ENCODE measurements at places on chromosomes 16 and 17. TPM values are rescaled to one million over a fixed set of nuclear protein-coding genes. Genes with fewer than 3 reads are reported as not detected.

DNA sequence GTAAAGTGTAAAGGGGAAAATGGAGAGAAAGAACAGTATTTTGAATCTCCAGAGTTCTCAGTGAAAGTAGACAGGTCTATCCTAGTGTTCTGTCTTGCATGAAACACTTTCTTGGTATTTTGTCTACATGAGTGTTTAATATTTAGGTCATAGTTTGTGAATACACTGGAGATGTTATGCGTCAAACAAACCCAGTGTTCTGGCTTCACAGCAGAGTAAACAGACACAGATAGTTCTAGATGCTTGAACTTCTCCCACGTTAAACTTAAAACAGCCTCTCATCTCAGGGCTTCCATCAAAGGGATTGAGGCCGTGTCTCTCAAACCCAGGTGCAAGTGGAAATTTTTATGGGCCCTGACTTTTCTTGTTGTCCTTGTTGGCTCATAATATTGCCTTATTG lies 48.3 kb downstream of the RBFOX1 start:
- H3K27ac ChIP-seq: no peak overlapping the region
- H3K27me3 ChIP-seq: no peaks in the 10 kb centered on the region
- H3K4me3 ChIP-seq: no peak overlapping the region
- DNase-seq: no peak

DNA sequence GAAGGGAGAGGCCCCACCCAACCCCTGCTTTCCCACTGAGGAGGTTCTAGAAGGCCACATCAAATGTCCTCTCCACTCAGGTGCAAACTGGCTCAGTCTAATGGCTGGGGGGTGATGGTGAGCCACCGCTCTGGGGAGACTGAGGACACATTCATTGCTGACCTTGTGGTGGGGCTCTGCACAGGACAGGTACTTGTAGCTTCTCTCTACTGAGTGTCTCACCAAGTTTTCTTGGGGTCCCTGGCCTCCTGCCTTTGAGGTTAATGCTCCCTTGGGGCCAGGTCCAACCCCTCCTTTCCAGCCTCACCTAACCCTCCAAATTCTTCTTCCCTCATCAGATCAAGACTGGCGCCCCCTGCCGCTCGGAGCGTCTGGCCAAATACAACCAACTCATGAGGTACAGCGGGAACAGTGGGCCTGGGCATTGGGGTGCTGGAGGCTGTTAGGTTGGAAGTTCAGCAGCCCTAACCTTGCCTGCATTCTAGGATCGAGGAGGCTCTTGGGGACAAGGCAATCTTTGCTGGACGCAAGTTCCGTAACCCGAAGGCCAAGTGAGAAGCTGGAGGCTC lies 5.7 kb downstream of the ENO3 start:
- H3K36me3 ChIP-seq: peaks cover 10% of the 10 kb centered on the region
- H3K27ac ChIP-seq: no peak overlapping the region
- no peaks in the 10 kb centered on the region for H3K4me1 ChIP-seq
- H3K27me3 ChIP-seq: no peaks in the 10 kb centered on the region
- no peak overlapping the region for H3K4me3 ChIP-seq

- no peaks in the 10 kb centered on the region for H3K4me1 ChIP-seq
- no peaks in the 10 kb centered on the region for H3K27me3 ChIP-seq
- no peaks in the 10 kb centered on the region for H3K36me3 ChIP-seq
- no peak for DNase-seq
- H3K4me3 ChIP-seq: no peak overlapping the region
Observed at GRCh38 chr17:69320210-69320907, 6.6 kb downstream of the ABCA5 start.

DNA sequence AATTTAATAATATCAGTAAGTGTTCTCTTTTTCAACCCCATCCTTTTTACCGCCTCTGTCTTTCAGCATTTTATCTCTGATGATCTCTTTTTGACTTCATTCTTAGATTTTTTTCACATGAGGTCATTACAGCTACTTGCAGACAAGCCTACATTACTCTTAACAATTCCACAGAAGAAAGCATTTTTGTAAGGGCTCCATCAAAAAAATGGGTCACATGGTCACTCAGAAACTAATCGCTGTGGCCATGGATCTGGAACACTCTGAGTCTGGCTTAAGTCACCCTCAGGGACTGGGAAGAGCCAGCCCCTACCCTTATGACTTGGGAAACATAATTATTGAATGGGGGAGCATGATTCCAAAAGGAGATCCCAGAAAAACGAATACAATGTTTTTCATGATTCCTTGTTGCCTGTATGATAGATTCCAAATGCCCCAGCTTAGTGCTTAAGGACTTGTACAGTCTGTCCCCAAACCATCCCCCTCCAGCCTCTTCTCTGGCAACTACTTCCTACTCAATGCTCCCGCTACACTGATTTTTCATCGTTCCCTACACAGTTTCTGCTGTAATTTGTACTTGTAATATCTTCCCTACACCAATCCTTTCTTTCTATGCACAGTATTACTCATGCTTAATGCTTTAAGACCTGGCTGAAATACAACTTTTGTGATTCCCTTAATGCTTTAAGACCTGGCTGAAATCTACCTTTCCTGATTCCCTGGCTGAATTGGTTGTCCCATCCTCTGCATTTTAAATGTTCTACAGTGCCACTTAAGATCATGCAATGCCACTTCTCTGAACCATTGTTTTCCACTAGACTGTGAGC lies 457.8 kb downstream of the HS3ST4 start:
- H3K36me3 ChIP-seq: no peaks in the 10 kb centered on the region
- DNase-seq: no peak
- H3K4me1 ChIP-seq: no peaks in the 10 kb centered on the region
- H3K27me3 ChIP-seq: peaks cover 4% of the 10 kb centered on the region

GRCh38 chr16:12674071-12674470 lies 129.6 kb downstream of the CPPED1 start:
- no peak overlapping the region for H3K27ac ChIP-seq
- no peak for DNase-seq
- H3K4me1 ChIP-seq: no peaks in the 10 kb centered on the region

DNA sequence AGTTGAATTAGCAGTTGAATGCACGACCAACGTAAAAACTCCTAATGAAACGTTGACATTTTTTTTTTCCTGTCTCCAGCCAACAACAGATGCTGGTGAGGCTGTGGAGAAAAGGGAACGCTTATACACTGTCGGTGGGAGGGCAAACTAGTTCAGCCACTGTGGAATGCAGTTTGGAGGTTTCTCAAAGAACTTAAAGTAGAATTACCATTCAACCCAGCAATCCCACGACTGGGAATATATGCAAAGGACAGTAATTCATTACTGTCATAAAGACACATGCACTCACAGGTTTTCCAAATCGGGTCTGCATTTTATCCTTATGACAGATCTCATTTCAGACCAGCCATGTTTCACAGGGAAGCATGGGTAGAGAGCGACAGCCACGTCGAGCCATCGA lies 3.5 kb upstream of the WFDC1 start:
- peaks cover 16% of the 10 kb centered on the region for H3K27me3 ChIP-seq
- H3K4me1 ChIP-seq: no peaks in the 10 kb centered on the region
- no peak overlapping the region for H3K4me3 ChIP-seq
- H3K27ac ChIP-seq: no peak overlapping the region
- no peaks in the 10 kb centered on the region for H3K36me3 ChIP-seq
- no peak for DNase-seq

DNA sequence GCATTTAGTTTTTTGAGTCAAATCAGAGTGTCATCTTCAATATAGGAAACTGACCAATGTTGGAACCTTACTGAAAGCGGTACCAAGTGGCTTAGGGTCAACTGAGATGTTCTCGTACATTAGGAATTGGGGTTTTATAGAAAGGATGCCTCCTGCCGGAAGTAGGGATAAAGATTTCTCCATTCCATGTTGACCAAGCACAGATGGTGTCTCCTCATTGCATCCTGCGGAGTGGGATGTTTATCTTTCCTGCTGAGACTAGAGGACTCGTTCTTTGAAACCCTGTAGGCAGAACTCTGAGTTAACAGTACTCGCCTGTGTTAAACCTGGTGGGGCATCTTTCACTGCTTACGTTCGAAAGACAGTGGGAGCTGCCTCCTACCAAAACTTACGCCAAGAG lies 1.4 kb downstream of the SHISA6 start:
- no peaks in the 10 kb centered on the region for H3K36me3 ChIP-seq
- H3K27ac ChIP-seq: no peak overlapping the region
- no peak overlapping the region for H3K4me3 ChIP-seq
- no peaks in the 10 kb centered on the region for H3K4me1 ChIP-seq
- DNase-seq: no peak

DNA sequence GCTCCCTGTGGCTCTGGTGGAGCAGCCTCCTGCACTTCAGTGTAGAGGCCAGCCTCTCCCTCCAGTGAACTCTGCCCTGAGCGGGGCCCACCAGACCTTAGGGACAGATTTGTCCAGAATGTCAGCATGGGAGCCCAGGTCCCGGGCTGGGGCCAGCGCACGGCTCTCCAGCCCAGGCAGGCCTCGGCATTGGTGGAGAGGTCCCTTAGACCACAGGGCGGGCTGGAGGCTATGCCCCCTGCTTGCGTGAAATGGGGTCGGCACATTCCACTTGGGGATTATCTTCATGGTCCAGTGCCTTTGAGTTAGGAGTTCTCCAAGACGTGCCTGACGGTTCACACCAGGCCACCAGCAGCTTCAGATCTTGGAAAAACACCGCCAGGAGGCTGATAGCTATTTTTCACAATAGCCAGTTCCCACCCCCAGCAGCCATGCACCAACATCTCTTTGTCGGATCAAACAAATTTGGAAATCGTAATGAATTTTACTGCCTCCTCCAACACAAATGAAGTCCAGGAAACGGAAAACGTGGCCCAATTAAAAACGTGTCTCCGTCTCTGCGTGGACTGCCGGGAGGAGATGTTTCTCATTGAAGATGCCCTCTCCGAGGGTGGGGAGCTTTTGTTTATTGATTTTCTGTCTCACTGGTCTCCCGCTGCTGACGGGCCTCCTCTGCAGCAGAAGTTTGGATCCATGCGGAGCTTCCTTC lies 110.0 kb upstream of the CIBAR2 start:
- H3K4me1 ChIP-seq: no peaks in the 10 kb centered on the region
- H3K27ac ChIP-seq: no peak overlapping the region
- DNase-seq: no peak
- no peaks in the 10 kb centered on the region for H3K27me3 ChIP-seq
- no peak overlapping the region for H3K4me3 ChIP-seq

GRCh38 chr17:46125831-46126230 lies 67.4 kb downstream of the KANSL1 start:
- H3K27ac ChIP-seq: no peak overlapping the region
- no peaks in the 10 kb centered on the region for H3K27me3 ChIP-seq
- H3K4me1 ChIP-seq: peaks cover 5% of the 10 kb centered on the region
- no peak overlapping the region for H3K4me3 ChIP-seq
- no peaks in the 10 kb centered on the region for H3K36me3 ChIP-seq

DNA sequence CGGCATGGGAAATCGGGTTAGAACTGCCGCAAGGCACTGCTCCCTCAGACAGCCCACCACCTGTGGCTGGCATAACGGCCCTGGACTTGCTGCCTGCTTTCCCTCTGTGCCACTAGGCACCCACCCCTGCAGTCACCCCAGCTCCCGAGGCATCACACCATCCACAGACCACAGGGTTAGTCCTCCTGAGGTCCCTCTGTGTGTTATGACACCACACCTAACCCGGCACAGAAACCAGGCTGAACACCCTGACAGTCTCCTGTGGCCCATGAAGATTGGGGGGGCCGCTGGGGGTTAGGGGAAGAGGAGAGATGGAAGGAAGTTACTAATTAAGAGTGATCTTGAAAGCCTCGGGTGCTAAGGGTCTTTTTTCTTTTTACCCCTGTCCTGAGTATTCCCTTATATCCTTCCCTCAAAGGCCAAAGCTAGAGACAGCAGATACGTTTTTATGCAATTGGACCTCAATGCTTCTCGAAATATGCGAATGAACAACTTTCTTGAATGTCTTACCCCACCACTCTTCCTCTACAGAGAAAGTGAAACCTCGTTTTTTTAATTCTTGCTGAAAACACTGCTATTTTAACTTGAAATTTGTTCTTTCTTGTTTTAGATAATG lies 7.0 kb downstream of the CYTH1 start:
- peak overlapping the region; percentile 76 for H3K27ac ChIP-seq
- no peaks in the 10 kb centered on the region for H3K4me1 ChIP-seq
- no peaks in the 10 kb centered on the region for H3K36me3 ChIP-seq
- H3K4me3 ChIP-seq: no peak overlapping the region
- no peak for DNase-seq
- H3K27me3 ChIP-seq: no peaks in the 10 kb centered on the region

DNA sequence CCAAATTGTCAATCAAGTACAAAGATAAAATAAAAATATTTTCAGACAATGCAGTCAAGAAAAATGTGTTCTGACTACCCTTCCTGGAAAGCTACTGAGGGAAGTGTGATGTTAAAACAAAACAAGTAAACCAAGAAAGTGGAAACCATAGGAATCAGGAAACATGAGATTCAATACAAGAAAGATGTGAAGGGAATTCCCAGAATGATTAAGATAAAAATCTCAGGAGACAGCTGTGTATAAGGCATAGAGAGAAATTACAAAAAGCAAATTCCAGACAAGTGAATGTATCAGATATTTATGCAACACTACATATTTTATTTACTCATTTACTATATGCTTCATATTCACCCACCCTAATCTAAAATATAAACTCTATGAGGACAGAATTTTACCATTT lies 32.2 kb downstream of the TRIM37 start:
- no peaks in the 10 kb centered on the region for H3K27me3 ChIP-seq
- DNase-seq: no peak
- H3K4me3 ChIP-seq: no peak overlapping the region
- no peaks in the 10 kb centered on the region for H3K4me1 ChIP-seq
- H3K27ac ChIP-seq: no peak overlapping the region
- peaks cover 9% of the 10 kb centered on the region for H3K36me3 ChIP-seq

DNA sequence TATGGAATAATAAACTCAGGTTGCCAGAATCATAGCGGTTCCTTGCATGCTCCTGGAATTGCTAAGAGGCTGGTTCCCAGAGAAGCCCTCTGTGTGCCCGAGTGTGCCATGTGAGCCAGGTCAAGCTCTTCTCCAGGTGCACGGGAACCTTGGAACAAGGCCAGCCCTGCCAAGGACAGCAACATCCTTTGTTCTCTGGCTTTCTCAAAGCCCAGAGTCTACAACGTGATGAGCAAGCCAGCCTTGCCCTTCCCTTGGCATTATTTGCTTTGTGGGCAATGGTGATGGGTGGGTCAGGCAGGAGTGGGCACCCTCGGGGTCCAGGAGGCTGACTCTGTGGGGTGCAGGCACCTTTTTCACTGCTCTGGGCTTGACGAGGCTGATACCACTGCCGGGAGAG lies 14.2 kb upstream of the SEC14L1 start:
- peak overlapping the region; percentile 80 for H3K27ac ChIP-seq
- H3K27me3 ChIP-seq: no peaks in the 10 kb centered on the region
- H3K4me1 ChIP-seq: peaks cover 25% of the 10 kb centered on the region
- no peaks in the 10 kb centered on the region for H3K36me3 ChIP-seq
- H3K4me3 ChIP-seq: no peak overlapping the region

- no peaks in the 10 kb centered on the region for H3K4me1 ChIP-seq
- no peaks in the 10 kb centered on the region for H3K27me3 ChIP-seq
- DNase-seq: peak; percentile 73
- H3K27ac ChIP-seq: peak overlapping the region; percentile 92
- H3K4me3 ChIP-seq: peak overlapping the region; percentile 68
Observed at GRCh38 chr17:752620-753219, 656 bp upstream of the GEMIN4 start.

GRCh38 chr16:23160082-23160481 lies 10.8 kb upstream of the USP31 start:
- no peaks in the 10 kb centered on the region for H3K4me1 ChIP-seq
- no peak overlapping the region for H3K4me3 ChIP-seq
- no peaks in the 10 kb centered on the region for H3K36me3 ChIP-seq
- no peaks in the 10 kb centered on the region for H3K27me3 ChIP-seq
- no peak overlapping the region for H3K27ac ChIP-seq

The NQO1 gene
- 116 TPM for total RNA-seq

The GPRC5B gene
- 26.6 TPM for total RNA-seq

The SMIM5 gene
- 2.6 TPM for total RNA-seq

The IL21R gene
- not detected for total RNA-seq

The ERN2 gene
- total RNA-seq: 0.33 TPM

The RASL10B gene
- total RNA-seq: 11.1 TPM

The ABCA6 gene
- total RNA-seq: 61.2 TPM
